ENCODE measurements at places on chromosomes 2 and 18.
A peak's percentile ranks its signal among the peaks of the same experiment; 100 is the strongest.

DNA sequence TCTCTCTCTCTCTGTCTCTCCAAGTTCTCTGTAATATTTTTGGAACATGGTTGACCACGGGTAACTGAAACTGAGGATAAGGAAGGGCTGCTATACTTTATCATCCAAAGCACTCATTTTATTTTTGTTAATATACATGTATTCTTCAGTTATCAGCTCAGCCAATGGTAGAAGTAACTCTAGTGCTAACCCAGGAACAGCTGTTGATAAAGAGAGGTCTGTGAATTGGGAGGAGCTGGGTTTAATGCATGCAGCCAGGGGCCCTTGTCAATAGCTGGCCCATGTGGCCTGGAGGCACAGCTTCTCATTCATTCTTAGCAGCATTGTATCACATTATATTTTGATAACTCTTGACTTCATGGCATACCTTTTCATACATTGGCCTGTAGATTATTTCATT lies 401.6 kb downstream of the EPHA4 start:
- DNase-seq: no peak

DNA sequence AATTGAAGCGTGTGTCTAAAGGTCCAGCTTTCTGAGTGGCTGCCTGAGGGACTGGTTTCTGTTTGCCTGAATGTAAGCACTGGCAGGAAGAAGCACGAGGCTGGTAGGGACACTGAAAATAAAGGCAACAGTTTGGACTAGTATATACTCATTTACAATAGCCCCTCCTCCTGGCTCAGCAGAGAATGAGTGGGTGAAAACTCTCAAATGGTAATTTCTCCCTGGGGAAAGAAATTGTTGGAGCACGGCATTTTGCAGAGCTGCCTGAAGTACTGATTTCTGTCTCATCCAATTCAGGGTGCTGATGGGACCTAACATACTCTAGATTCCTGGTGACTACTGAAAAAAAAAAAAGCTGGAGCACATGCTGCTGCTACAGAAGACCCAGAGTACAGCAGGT lies 17.3 kb upstream of the SPP2 start:
- DNase-seq: no peak

- peak; percentile 33 for DNase-seq
Observed at GRCh38 chr2:200471324-200471848, 38.5 kb downstream of the KCTD18 start.

GRCh38 chr2:50720697-50721315 lies 311.1 kb downstream of the NRXN1 start:
- no peak for DNase-seq

- peak; percentile 42 for DNase-seq
Observed at GRCh38 chr2:196136151-196136550, 35.2 kb downstream of the STK17B start.

- peak; percentile 13 for DNase-seq
Observed at GRCh38 chr2:63440612-63441011, 147.7 kb downstream of the WDPCP start.

- DNase-seq: peak; percentile 7
Observed at GRCh38 chr2:162382278-162382677, 38.3 kb downstream of the GCA start.

DNA sequence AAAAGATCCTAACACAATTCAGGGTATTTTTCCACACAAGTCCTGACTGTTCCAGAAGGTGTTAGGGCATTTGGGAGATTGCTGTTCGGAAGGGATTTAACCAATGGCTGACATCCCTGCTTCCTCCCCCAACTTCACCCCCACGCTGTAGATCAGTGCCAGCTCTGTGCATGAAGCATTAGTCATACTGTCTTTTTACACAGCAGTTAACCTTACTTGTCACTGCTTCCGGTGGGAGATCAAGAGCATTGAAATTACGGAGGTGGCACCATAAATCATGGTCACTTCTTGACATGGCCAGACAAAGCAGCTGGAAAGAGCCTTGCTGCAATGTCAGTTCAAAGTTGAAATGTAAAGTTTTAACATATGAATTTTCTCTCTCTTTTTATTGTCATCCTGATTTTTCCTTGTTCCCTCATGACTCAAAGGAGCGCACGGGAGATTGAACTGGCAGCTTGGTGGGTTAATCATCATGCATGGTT lies 70.2 kb downstream of the HRH4 start:
- DNase-seq: peak; percentile 52

All from fibroblast of upper back skin (primary cell).